Right cardiac atrium (tissue), 5 donors: ENCODE measurements at places on chromosomes 11 and 22. TPM values are rescaled to one million over a fixed set of nuclear protein-coding genes. Genes with fewer than 3 reads are reported as not detected.

GRCh38 chr11:3222003-3222855 lies 3.6 kb upstream of the MRGPRG start:
- DNase-seq: peak; percentile 9

DNA sequence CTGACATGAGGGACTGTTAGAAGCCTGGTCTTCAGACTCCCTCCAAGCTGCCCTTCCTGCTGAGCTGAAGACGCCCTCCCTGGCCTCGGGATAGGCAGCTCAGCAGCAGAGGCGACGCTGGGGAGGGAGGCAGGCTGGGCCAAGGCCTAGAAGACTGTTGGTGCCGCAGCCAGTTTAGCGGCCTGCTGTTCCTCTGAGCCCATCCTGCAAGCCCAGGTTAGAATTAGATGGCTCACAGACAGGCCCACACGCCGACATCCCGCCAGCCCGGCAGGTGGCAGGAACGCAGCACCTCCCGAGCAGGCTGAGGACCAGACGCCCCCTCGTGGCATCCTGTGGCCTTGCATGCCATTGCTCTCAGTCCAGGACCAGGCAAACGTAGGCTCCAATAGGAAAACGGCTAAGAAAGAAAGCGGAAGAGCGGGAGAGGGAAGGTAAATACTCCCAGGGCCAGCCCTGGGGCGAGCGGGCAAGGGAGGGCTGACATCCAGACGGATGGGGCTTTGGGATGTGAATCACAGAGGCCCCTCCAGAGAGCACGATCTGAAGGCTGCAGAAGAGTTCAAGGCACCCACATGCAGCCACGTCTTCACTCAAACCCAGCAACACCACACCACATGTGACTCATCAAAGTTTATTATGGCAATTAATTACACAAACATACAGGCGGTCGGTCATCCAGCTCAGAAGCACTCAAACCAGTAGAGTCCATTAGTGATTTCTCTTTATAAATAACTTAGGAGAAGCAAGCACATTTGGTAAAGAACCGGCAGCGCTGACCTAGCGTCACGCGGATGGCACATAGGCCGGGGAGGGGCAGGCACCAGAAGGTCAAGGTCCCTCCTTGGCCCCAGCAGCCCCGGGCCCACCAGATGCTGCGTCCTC lies 27.6 kb downstream of the CD5 start:
- DNase-seq: peak; percentile 94

Gene CABP4
- 1.8 TPM for total RNA-seq

GRCh38 chr11:126426820-126427749 lies 71.6 kb downstream of the ST3GAL4 start:
- no peak for DNase-seq

DNA sequence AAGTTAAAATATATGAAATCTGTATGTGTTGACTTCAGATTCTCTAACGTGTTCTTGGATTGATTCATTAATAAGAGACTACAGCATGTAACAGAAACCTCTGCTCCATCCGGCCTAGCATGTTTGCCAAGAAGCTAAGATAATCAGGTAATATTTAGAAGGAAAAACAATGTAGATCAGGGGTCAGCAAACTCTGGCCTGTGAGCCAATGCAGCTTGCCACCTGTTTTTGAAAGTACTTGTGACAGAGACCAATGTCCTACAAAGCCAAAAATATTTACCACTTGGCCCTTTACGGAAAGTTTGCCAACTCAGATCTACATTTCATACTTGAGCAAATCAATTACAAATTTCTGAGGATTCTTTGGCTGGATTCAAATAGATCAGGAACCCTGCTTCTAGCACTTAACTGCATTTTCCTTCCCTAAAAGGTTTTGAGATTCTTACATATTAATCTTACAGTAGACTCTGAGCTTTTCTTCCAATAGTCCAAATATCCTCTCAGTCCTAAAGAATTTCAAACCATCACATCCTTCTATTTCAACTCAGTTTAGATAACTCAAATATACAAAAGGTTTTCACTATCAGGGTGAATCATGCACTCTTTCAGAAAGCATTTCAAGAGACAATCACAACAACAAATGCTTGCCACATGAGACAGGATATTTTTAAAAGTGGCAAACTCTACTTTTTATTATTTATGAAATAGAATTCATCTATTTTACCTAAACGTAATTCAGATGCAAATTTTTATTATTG lies 29.5 kb downstream of the APOL5 start:
- no peak for DNase-seq

Gene UBQLNL
- 0.21 TPM for total RNA-seq

- no peak for DNase-seq
Measured at GRCh38 chr22:43755011-43755410, 57.1 kb downstream of the EFCAB6 start.

DNA sequence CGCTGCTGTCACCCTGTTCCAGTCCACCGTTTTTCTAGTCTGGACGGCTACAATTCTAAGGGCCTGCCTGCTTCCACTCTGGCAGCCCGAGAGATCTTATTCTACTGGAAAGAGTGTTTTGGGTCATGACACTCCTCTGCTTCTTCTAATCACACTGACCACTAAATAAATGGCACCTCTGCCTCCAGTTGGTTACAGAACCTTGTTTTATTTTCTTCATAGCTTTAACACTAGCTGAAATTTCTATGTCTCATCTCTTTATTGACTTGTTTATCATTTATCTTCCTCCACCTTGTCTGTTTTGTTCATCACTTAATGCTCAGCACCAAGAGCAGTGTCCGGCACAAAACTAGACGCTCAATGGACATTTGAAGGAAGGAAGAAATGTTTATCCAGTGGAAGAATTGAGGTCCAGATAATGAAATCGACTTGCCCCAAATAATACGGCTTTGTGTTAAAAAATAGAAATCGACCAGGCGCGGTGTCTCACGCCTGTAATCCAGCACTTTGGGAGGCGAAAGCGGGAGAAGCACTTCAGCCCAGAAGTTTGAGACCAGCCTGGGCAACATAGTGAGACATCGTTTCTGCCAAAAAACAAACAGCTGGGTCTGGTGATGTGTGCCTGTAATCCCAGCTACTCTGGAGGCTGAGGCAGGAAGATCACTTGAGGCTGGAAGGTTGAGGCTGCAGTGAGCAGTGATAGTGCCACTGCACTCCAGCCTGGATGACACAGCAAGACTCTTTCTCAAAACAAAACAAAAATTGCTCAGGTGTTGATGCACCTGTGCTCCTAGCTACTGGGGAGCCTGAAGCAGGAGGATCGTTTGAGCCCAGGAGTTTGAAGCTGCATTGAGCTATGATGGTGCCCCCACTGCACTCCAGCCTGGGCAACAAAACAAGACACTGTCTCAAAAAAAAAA lies 693 bp upstream of the PRR14L start:
- DNase-seq: no peak

DNA sequence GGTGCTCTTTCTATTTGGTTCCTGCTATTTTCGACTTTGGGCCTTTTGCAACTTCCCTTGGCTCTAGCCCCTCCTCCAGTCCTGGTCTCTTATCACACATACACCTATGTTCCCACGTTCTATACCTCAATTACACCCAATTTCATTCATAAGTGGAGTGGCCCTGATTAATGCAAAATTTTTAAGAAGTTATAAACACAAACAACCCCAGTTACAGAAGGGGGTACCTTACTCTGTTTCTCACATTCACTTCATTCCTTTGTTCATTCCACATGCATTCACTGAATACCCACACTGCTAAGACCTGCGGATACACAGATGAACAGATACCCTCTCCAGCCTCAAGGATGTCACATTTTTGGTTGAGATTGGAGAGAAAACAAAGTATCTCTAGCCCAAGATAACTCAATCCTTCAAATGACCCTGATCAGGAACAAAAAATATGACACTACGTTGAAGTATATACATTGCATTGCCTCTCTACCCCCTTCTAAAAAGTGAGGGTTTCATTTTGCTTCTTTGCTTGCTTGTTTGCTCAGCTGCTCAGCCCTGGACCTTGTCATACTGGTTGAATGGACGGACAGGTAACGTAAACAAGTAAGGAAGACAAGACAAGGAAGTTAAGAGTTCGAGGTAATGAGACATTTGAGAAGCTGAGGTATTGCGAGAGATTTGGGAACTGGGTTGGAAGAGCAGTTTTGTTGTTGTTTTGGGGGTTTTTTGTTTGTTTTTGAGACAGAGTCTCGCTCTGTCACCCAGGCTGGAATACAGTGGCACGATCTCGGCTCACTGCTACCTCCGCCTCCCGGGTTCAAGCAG lies 3.6 kb upstream of the VPS37C start:
- no peak for DNase-seq

DNA sequence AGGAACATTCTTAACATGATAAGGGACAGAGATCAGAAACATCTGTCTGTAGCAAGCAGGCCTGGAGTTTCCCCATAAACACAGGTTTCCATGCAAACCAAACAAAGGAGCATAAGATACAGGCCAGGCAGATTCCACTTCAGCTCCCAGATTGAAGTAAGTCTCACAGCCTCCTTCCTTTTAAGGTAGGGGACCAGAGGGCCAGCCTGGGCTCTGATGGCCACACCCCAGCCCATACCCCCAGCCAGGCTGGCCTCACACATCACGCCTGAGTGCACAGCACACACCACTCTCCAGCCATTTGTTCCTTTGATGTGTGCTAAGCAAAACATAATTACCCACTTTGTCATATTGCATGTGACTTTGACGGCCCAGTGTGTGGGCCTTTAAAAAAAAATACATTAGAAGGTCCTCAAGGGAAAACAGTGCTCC lies 518.7 kb downstream of the NTM start:
- no peak for DNase-seq

DNA sequence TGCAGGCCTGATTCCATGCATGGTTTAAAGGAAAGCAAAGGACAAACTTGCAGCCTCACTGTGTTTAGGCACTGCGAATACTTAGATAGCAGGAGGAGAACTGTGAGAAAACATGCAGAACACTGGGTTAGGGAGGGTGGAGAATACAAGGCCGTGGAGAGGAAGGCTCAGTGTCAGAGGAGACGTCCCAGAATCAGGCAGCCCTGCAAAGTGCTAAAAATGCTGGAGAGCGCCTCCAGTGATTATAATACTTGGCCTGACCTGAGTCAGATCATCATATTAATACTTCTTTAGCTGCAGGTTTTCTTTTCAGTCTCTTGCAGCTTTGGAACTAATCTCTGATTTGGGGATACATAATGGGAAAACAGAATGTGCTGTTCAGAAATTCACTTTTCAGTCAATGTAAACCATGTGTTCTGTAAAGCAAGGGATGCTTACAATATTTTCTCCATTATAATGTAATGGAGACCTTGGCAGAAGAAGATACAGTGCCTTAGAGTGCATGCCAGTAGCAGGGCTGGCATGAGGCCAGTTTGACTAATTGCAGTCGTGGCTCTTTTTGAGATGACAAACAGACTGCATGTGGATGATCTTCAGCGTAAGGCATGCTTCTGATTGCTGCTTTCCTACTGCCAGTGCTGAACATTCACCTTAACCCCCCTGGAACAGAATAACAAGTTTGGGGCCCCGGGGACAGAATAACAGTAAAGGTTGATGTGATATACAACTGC lies 16.8 kb downstream of the EXT2 start:
- no peak for DNase-seq

Gene NXPE4
- not detected for total RNA-seq
